Ovary (tissue), 10 donors: ENCODE measurements at places on chromosomes 7 and 10. TPM values are rescaled to one million over a fixed set of nuclear protein-coding genes. Genes with fewer than 3 reads are reported as not detected.

The MUC12 gene
- 0.62 TPM for total RNA-seq

The MYO1G gene
- 1.0 TPM for total RNA-seq

The NODAL gene
- not detected for total RNA-seq

The SYPL1 gene
- total RNA-seq: 83.5 TPM

The BTBD16 gene
- 0.42 TPM for total RNA-seq

DNA sequence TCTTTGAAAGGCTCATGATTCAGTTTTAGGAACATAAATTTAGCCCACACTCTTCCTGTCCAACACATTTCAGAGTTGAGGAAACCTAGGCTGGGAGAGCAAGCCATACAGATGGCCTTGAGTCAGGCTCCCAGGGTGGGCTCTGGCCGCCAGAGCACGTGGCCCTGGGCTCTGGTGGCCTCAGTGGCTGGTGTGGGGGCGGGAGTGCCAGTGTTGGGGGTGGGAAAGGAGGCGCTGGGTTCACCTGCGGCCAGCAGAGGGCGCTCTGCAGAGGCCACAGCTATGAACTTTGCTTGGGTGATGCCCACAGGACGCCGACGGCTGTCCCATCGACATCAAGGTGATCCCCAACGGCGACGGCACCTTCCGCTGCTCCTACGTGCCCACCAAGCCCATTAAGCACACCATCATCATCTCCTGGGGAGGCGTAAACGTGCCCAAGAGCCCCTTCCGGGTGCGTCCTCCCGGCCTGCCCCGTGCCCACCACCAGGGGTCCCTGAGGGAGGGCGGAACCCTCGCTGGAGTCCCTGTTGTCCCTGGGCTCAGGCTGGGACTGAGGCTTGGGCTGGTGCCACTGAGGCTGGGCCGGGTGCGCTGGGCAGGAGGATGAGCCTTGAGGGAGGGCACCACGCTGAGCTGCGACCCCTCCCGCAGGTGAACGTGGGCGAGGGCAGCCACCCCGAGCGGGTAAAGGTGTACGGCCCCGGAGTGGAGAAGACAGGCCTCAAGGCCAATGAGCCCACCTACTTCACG is 11.9 kb downstream of the FLNC start:
- H3K27me3 ChIP-seq: no peaks in the 10 kb centered on the region
- no peak overlapping the region for H3K27ac ChIP-seq
- H3K4me1 ChIP-seq: no peaks in the 10 kb centered on the region
- H3K36me3 ChIP-seq: no peaks in the 10 kb centered on the region
- no peak for DNase-seq
- no peak overlapping the region for H3K4me3 ChIP-seq

DNA sequence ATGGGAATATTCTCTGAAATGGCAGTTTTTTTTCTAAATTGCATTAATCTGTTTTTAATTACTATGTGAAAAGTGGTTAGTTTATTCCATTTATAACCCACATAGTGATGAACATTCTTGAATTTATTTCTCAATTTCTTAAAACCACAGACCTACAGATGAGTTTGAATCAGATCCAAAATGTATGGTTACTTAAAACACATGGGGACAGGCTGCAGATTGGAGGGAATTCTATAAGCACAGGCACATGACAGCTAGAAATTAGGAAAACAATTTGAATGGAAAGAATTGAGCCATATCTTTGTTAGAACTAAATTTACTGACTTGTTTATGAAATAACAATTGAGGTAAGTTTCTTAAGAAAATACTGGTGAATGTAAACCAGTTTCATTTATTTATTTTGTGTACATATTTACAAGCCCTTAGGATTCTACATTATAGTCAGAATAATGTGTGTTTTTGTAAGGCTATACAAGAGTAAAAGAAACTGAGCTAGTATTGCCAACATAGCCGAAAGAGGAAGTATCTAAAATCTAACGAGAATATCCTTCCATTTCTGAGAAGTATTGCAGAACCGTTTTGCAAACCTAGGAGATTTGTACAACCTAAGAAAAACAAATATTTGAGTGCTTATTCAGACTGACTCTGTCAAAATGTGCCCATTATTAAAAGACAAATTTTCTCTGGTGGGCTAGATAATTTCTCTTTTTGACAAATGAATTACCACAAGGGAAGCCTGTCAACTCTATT is 434.3 kb upstream of the SEMA3D start:
- no peak for DNase-seq
- H3K4me1 ChIP-seq: no peaks in the 10 kb centered on the region
- no peak overlapping the region for H3K4me3 ChIP-seq
- H3K27ac ChIP-seq: no peak overlapping the region
- H3K27me3 ChIP-seq: no peaks in the 10 kb centered on the region
- H3K36me3 ChIP-seq: no peaks in the 10 kb centered on the region

GRCh38 chr10:62651341-62651740 is 153.2 kb upstream of the ADO start:
- H3K4me1 ChIP-seq: no peaks in the 10 kb centered on the region
- H3K36me3 ChIP-seq: no peaks in the 10 kb centered on the region
- H3K27me3 ChIP-seq: no peaks in the 10 kb centered on the region
- no peak for DNase-seq
- H3K27ac ChIP-seq: no peak overlapping the region

GRCh38 chr7:55050281-55050680 is 31.5 kb downstream of the EGFR start:
- H3K27ac ChIP-seq: no peak overlapping the region
- H3K27me3 ChIP-seq: no peaks in the 10 kb centered on the region
- peaks cover 2% of the 10 kb centered on the region for H3K4me1 ChIP-seq
- no peaks in the 10 kb centered on the region for H3K36me3 ChIP-seq
- no peak for DNase-seq

DNA sequence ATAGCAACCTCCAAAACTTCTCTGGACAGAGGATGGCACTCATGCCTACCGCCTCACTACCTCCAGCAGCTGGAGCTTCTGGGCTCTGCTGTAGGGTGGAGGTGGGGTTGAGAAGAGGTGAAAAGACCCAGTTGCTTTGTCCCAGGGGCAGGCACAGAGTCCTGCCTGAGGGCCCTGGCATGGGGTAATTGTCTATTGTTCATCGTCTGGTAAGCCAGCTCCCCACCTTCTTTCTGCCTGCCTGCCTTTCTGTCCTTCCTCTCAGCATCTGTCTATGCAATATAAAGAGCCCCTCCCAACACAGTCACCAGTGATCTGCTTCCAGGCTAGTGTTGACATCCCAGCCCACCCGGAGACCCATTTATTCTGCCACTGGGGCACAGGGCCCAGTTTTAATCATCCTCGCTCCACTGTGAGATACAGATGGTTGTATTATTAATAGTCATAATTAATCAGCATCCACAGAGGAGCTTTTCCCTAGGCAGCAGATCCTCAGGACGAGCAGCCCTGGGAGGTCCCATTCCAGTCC is 39.0 kb downstream of the ZMIZ1 start:
- H3K36me3 ChIP-seq: no peaks in the 10 kb centered on the region
- no peak overlapping the region for H3K4me3 ChIP-seq
- peak overlapping the region; percentile 5 for H3K27ac ChIP-seq
- no peaks in the 10 kb centered on the region for H3K27me3 ChIP-seq

DNA sequence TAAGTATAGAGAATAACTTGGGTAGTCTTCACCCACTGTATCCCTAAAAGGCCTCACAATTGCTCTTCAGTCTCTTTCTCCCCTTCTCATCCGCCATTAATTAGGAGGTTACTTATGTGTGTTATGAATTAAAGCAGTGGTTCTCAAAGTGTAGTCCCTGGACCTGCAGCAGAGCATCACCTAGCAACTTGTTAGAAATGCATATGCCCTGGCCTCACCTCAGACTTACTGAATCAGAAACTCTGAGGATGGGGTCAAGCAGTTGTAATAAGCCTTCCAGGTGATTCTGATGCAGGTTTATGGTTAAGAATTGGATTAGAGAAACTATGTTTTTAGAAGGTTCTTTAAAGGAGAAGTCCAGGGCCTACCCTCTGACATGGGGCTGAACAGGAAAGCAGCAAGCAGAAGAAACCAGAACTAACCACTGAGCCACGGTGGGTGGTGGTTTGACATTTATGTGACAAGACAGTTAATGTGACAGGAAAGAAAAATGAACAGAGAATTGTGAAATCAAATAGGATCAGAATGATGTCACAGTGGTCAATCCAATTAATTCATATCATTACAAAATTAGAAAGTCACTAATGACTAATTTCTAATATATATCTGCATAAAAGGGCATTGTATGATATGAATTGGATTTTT is 37.6 kb downstream of the ENTPD1 start:
- no peaks in the 10 kb centered on the region for H3K36me3 ChIP-seq
- no peaks in the 10 kb centered on the region for H3K4me1 ChIP-seq
- no peak overlapping the region for H3K27ac ChIP-seq
- no peak overlapping the region for H3K4me3 ChIP-seq
- no peaks in the 10 kb centered on the region for H3K27me3 ChIP-seq
- DNase-seq: no peak

GRCh38 chr7:48033922-48034321 is 1.4 kb upstream of the C7orf57 start:
- H3K27me3 ChIP-seq: no peaks in the 10 kb centered on the region
- no peaks in the 10 kb centered on the region for H3K36me3 ChIP-seq
- H3K4me3 ChIP-seq: no peak overlapping the region

DNA sequence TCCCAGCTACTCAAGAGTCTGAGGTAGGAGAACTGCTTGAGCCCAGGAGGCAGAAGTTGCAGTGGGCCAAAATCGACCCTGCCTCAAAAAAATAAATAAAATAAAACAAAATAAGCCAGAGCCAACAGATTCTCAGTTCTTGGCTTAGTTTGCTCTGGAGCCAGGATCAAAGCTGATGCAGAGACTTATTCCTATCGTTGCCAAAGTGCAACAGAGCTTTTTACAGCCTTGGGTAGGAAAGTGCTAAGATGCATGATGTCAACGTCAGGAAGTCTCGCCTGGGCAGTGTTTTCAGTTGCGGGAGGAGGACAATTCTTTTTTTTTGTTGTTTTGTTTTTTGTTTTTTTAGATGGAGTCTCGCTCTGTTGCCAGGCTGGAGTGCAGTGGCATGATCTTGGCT is 43.8 kb upstream of the CYTH3 start:
- H3K4me1 ChIP-seq: peaks cover 9% of the 10 kb centered on the region
- no peak overlapping the region for H3K27ac ChIP-seq
- no peaks in the 10 kb centered on the region for H3K27me3 ChIP-seq
- H3K4me3 ChIP-seq: no peak overlapping the region
- no peaks in the 10 kb centered on the region for H3K36me3 ChIP-seq

DNA sequence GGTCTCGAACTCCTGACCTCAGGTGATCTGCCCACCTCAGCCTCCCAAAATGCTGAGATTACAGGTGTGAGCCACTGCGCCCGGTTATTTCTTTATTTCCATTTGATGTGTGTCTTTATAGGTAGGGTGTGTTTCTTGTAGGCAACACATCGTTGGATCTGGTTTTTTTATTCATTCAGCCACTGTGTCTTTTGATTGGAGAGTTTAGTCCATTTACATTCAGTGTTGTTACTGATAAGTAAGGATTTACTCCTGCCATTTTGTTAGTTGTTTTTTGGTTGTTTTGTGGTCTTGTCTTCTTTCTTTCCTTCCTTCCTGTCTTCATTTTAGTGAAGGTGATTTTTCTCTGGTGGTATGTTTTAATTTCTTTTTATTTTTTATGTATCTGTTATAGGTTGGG is 16.9 kb downstream of the TMEM248 start:
- no peak overlapping the region for H3K4me3 ChIP-seq
- H3K27ac ChIP-seq: no peak overlapping the region
- peaks cover 4% of the 10 kb centered on the region for H3K4me1 ChIP-seq
- DNase-seq: no peak
- no peaks in the 10 kb centered on the region for H3K27me3 ChIP-seq
- H3K36me3 ChIP-seq: no peaks in the 10 kb centered on the region

DNA sequence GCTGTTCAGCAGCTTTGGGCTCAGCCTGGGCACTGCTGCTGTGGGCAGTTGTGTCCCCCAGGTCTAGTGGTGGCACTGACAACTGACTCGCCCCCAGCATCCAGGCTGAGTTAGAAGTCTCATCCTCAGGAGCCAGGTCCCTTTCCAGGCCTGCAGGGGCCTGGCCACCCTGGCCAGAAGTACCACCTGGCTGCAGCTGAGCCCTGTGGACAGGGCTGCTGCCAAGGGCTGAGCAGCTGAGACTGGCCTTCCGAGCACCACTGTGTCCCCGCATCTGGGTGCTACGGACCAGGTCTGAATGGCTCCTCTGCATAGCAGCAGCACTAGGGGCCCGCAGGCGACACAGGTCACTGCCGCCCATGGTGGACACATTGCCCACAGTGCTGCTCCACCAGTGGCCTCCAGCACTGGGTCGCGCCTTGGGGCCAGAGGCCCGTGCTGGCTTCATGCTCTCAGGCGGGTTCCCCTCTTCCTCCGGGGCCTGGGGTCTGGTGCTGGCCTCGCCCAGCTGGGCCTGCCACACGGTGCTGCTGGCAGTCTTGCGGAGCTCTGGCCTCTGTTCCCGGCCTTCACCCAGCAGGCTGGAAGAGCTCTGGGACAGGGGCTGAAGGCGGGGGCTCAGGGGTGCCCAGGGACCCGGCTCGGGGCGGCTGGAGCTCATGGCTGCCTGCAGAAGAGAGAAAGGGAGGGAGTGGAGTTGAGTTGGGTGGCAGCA is 6.2 kb downstream of the GPRIN2 start:
- no peak overlapping the region for H3K4me3 ChIP-seq
- H3K36me3 ChIP-seq: no peaks in the 10 kb centered on the region
- DNase-seq: peak; percentile 8

- no peak for DNase-seq
- no peaks in the 10 kb centered on the region for H3K27me3 ChIP-seq
- H3K4me1 ChIP-seq: peaks cover 13% of the 10 kb centered on the region
- H3K4me3 ChIP-seq: no peak overlapping the region
- H3K27ac ChIP-seq: no peak overlapping the region
- no peaks in the 10 kb centered on the region for H3K36me3 ChIP-seq
Measured at GRCh38 chr10:59289853-59290252, 72.5 kb downstream of the FAM13C start.

- peaks cover 7% of the 10 kb centered on the region for H3K4me1 ChIP-seq
- no peaks in the 10 kb centered on the region for H3K36me3 ChIP-seq
- no peak overlapping the region for H3K4me3 ChIP-seq
- peak overlapping the region; percentile 21 for H3K27ac ChIP-seq
- no peaks in the 10 kb centered on the region for H3K27me3 ChIP-seq
- no peak for DNase-seq
Measured at GRCh38 chr10:88473989-88474883, 108.9 kb downstream of the RNLS start.

DNA sequence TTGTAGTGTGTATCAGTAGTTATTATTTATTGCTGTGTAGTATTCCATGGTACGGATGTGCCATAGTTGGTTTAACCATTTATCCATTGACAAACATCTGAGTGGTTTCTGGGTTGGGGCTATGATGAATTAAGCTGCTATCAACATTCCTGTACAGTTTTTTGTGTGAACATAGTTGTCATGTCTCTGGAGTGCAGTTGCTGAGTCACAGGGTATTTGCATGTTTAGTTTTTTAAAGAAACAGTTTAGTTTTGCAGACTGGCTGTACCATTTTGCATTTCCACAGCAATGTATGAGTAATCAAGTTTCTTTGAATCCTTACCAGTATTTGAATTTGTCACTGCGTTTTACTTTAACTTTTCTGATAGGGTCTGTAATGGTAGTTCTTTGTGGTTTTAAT is 516.7 kb upstream of the CELF2 start:
- H3K27me3 ChIP-seq: no peaks in the 10 kb centered on the region
- no peak for DNase-seq
- no peak overlapping the region for H3K27ac ChIP-seq
- no peaks in the 10 kb centered on the region for H3K36me3 ChIP-seq
- no peaks in the 10 kb centered on the region for H3K4me1 ChIP-seq
- H3K4me3 ChIP-seq: no peak overlapping the region

GRCh38 chr7:113715981-113716856 is 202.6 kb downstream of the PPP1R3A start:
- no peaks in the 10 kb centered on the region for H3K27me3 ChIP-seq
- no peaks in the 10 kb centered on the region for H3K36me3 ChIP-seq
- H3K27ac ChIP-seq: no peak overlapping the region
- H3K4me1 ChIP-seq: no peaks in the 10 kb centered on the region
